ENCODE measurements at places on chromosomes 6 and 20.
A peak's percentile ranks its signal among the peaks of the same experiment; 100 is the strongest.

GRCh38 chr20:25389858-25390537 lies 637 bp downstream of the ABHD12 start:
- no peak for DNase-seq

DNA sequence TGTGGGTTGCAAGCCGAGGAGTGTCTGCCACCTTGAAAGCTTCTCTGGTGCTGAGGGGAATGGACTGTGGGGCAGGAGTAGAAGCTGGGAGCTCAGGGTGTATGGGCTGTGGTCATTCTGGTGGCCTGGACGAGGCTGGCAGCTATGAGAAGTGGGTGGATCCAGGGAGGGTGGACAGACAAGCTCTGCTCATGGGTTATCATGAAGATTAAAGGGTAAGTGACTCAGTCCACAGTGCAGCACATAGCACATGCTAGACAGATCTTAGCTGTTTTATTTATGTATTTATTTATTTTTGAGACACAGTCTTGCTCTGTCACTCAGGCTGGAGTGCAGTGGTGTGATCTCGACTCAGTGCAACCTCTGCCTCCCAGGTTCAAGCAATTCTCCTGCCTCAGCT lies 13.8 kb downstream of the RSPO4 start:
- DNase-seq = no peak

- no peak for DNase-seq
Measured at GRCh38 chr20:2162125-2162822, 60.6 kb downstream of the STK35 start.

- DNase-seq = no peak
Measured at GRCh38 chr6:5080574-5080973, 4.6 kb upstream of the PPP1R3G start.

DNA sequence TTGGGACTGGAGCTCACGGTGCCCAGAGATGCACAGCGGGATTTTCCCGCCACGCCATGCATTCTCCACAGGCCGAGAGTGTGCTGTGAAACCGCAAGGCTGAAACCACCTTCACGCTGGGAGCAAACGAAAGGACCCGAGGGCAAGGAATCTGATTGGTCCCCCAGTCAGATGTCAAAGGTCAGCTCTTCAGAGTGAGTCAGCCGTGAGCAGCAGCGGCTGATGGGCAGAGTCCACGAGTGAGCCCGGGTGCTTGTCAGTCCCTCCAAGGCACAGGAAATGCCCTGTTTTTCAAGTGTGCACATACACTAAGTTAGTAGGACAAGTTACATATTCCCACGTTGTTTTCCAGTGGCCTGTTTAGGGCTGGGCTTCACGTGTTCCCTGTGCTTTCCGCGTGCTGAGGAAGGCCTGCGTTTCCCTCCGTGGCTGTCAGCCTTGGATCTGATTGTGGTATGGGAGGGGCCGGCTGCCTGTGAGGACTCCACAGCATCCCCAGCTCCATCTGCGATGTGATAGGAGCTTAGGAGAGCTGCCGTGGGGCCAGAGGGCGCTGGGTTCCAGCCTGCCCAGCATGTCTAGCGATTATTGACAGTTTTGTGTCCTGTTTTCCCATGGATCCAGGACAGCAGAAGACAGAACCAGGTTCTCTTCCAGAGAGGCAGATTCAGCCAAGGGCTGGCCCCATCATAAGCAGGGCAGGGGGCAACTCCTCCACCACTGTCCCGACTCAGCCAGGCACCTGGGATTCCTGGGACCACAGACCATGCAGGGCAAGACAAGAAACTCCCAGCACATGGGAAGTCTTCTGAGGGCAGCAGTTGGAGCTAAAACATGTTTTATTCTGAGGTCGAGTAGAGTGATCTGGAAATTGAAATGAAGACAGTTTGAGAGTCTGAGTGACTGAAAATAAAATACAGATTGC lies 38.2 kb upstream of the FRMD1 start:
- no peak for DNase-seq

- no peak for DNase-seq
Measured at GRCh38 chr6:65760285-65760684, 53.3 kb upstream of the EYS start.

DNA sequence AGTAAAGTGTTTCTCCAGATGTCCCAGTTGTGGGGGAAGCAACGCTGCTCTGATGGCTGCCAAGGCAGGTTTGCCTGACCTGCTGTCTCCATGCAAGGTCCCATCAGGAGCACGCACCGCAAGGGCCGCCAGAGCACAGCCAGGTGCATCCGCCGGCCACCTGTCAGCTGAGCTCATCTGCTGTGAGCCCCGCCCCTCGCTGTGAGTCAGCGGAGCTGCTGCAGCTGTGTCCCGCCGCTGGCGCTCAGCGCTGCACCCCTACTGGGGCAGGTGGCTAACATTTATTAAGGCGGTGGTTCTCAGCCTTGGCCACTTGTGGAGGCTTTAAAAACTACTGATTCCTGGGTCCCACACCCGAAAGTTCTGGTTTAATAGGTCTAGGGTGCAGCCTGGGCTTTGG lies 225.7 kb downstream of the UST start:
- DNase-seq = no peak

- no peak for DNase-seq
Measured at GRCh38 chr6:16851758-16852157, 90.5 kb upstream of the ATXN1 start.

GRCh38 chr20:46580613-46581205 lies 30.3 kb upstream of the OCSTAMP start:
- no peak for DNase-seq

DNA sequence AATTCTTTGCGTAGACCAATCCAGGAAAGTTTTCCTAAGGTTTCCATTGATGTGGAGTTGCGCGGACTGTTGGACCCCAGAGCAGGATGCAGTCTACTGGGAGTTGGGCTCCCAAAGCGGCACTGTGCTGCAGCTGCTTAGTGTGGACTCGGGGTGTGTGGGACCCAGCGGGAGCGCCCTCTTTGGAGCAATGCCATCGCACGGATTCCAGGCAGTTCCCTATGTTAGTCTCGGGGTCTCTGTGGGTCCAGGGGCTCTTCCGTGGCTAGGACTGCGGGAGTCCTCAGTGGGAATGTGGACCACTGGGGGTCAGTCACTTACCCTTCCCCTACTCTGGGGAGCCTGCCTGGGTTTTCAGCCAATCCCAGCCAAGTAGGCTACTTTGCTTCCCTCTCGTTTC lies 151.7 kb upstream of the OLIG3 start:
- no peak for DNase-seq

DNA sequence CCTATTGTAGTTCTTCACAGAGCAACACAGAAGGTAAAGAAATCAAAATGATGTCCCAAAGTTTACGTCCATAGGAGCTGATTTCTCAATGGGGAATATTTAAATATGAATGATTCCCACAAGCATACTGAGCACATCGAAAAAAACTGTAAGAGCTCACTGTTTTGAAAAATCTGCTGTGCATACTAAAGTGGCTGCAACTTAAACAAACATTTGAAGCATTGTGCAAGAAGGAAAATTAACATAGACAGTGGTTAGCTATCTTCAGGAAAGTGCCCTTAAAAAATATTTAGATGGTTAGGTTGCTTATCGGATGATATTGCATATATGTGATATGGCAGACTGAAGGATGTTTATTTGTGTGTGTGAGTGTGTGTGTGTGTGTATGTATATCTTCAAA lies 747.6 kb downstream of the RFPL4B start:
- DNase-seq = no peak

DNA sequence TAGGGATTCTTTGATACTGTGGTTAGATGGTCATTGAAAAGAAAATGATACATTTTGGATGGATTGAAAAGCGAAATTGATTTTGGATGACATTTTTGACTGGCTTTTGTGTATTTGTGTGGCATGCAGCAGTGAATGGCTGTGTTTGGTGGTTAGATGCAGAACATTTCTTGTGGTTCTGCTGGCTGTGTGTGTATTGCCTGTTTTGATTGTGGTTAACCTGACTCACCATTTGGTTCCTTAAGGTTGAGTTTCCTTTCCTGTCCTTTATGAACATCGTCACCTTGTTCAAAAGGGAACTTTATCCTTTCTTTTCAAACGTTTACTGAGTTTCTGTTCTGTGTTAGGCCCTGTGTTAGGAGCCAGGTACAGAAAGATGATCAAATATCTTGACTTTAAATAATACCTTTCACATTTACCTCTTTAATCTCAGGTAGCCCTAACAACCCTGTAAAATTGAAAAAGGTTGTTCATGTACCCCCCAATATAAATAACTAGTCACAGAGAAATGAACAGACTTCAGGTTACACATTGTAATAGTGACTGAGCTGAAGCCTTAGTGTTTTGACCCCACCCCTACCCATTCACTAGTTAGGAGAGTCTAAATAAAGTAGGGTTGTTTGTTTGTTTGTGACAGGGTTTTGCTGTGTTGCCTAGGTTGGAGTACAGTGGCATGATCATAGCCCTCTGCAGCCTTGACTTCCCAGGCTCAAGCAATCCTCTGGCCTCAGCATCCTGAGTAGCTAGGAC lies 23.8 kb downstream of the ANKS1A start:
- DNase-seq = no peak

GRCh38 chr6:2547355-2547754 lies 203.4 kb downstream of the MYLK4 start:
- peak; percentile 90 for DNase-seq

DNA sequence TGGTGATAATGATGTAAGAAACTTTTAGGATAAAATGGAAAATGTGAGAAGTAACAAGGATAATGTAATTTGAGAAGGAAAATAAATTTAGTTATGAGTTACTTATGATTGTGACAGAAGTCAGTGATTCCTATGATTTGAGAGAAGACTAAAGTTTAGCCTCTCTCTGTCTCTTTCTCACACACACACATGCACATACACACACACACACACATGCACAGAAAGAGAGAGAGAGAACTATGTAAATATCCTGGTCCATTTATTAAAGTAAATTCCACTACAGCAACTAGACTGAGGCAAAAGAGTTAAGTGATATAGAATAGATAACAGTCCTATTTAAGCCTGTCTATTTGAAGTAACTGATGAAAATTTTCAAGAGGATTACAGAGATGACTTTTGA lies 375.2 kb downstream of the CD109 start:
- DNase-seq = no peak

- no peak for DNase-seq
Measured at GRCh38 chr6:66948106-66948505, 1241.1 kb upstream of the EYS start.

GRCh38 chr20:35603695-35604448 lies 11.8 kb upstream of the SPAG4 start:
- DNase-seq = no peak

GRCh38 chr20:45420125-45420524 lies 4.2 kb downstream of the PIGT start:
- no peak for DNase-seq

- DNase-seq = peak; percentile 28
Measured at GRCh38 chr20:23161968-23162696, 76.0 kb upstream of the CD93 start.

DNA sequence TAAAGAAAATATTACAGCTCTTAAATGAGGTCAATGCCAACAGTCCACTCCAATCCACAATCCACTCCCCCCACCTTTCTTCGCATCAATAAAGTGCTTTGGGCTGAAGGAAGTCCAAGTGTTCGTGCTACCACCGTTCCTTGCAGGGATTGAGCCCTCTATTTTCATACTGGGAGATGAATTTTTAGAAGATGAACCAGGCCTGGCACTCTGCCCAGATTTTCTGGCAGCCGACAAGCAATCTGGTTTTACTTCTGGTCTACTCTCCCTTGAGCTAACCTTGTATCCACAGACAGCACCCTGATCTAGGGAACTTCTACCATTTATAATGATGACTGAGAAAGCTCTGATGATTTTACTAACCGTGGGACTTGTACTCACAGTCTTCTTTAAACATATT lies 72.3 kb downstream of the BTBD9 start:
- DNase-seq = no peak

- no peak for DNase-seq
Measured at GRCh38 chr6:163780994-163781393, 366.5 kb downstream of the QKI start.

- DNase-seq = no peak
Measured at GRCh38 chr6:31899882-31900722, 1.8 kb downstream of the ZBTB12 start.

DNA sequence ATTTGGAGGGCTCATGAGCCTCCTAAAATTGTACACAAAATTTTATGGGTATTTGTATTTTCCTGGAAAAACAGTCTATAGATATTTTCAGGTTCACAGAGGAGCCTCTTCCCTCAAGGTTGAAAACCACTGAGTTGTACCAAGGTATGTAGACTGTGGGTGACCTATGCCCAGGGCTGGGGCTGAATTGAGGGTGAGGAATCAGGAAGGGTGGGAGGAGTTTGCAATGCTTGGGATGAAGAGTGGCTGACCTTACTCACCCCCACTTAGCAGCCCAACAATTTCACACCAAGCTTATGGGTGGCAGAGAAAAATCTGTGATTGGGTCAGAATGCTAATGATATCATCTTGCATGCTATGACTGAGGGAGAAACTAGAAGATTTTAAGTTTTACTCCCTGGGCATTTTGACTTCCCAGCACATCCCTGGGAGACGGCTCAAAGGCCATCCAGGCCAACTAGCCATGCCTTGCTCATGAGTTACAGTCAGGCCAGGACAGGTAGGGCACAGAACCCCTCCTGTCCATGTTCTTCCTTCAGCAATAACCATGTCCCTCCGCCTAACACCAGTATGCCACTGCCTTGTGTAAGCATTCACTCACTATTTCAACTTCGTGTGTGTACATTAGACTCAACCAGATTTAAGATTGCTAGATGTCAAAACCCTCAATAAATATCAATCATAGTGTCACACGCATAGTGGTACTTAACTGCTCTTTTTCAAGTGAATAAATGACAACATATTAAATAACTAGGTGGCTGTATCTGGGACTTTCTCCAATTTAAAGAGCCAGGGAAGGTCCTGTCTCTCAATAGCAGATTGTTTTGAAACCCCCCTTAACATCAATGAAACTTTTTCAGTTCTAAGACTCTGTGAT lies 16.6 kb downstream of the ADTRP start:
- DNase-seq = no peak

GRCh38 chr20:53524589-53525312 lies 68.9 kb downstream of the ZNF217 start:
- DNase-seq = no peak

DNA sequence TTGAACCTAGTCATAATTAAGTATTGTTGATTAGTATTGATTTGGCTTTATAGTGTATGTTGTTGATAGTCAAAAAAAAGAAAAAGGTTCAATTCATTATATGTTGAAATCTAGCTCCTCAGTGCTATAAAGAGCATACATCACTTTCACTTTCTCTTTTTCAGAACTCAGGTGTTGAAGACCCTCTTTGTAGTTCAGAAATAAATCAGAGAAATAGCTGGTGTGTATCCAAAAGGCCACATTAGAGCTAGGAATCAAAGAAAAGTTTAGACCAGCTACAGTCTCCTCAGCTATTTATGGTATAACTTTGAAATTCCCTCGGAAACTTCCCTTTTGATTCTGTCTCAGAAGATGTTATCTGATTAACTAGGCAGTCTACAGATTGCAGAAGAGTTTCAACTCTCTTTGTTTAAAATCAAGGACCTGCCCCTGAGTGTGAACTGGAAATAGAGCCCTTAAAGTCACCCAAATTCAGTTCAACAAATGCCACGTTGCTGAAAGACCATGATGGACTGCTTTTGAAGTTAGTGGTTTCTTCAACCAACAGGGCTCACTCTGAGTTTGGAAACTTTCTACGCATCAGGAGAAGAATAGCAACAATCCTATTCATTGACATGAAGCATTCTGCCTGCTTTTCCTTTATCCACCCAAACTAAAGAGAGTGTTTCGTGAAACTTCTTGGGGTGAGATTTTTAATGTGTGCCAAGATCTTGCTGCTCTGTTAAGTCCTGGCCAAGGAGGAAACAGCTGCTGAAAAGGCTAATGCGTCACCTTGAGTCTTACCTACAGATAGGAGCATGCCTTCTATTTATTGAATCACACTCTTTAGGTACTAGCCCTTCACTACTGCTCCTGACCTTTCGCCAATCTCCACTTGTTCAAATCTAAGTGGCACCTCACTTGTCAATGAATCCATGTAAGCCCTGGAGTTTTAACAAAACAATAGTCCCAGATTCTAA lies 111.7 kb downstream of the TNFRSF21 start:
- no peak for DNase-seq

GRCh38 chr6:106223300-106223930 lies 102.1 kb downstream of the ATG5 start:
- DNase-seq = peak; percentile 61

Measured in Kasumi-1 (cell line).